Fibroblast of mammary gland (primary cell): ENCODE measurements at places on chromosomes 1 and 21.
A peak's percentile ranks its signal among the peaks of the same experiment; 100 is the strongest.

DNA sequence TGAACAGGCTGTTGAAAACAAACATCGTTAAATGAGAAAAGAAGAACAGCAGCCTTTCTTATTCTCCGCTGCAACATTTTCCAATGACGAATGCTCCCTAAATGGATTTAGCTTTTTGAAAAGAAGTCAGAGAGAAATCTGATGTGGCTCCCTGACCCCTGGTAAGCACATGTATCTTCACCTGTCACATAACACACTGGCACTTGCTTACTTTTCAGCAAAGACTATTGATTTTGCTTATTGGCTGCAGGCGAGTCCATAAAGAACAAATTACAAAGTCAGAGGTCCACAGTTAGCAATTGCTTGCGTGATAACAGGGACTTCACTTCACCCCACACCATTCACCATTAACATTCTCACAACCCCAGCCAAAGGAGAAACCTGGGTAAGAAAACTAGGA is 362.8 kb downstream of the GPATCH2 start:
- DNase-seq, result no peak

DNA sequence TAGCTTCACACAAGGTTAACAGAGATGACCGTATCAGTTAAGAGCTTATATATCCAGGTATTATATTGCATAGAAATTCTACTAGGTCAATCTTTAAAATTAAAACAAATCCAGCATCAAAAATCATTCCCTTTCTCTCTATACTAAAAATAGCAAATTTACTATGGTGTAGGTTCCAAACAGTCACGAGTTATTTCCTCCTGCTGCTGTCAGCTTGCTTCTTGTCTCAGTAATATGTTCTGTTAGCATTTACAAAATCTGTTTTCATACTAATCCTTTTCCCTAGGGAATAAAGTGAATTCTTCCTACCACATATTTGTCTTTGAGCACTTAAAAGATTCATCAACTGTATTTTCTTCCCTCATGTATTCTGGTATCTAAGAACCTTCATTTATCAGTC is 2.5 kb downstream of the WDR26 start:
- peak; percentile 64 for DNase-seq

DNA sequence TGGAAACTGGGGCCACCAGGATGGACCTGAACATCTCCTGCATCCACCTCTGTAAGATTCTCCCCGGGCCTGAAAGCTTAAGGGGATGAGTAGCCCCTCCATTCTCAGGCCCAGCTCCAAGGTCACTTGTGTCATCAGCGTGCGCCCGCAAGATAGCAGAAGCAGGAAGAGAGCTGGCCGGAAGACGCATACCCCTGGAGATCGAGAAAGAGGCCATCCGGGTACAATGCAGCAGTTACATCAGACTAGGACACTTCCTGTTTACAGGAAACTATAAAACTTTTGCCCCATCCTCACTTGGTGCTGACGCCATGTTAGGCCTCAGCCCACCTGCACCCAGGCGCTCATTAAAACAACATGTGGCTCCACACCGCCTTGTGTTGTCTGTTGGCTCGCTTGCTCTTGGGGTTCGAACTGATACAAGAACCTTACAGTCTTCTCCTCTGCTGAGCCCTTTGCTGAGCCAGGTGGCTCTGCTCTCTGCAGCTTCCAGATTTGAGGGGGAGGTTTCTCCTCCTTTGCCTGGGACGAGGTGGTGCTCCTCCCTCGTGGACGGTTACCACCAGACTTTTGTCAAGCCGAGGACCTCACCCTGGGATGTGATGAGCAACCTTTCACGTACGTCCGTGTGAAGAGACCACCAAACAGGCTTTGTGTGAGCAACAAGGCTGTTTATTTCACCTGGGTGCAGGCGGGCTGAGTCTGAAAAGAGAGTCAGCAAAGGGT is 277.5 kb upstream of the C1orf174 start:
- no peak for DNase-seq

GRCh38 chr1:53462193-53462592 is 3.0 kb downstream of the DMRTB1 start:
- DNase-seq, result no peak

DNA sequence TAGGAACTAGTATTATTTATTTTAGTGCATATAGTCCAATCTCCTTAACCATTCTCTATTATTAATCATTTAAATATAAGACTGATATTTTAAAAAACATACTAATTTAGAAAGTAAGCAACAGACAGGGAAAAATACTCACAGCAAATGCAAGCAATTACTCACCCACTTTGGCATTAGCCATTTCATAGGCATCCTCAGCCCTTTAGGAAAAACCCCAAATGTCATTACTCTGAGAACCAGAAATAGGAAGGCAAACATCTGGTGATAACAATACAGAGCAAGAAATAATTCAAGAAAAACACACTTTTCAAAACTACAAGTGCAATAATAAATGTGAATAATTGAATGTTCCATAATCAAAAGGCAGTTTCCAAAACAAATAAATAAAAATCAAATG is 545.1 kb downstream of the PLPP3 start:
- DNase-seq, result peak; percentile 74

DNA sequence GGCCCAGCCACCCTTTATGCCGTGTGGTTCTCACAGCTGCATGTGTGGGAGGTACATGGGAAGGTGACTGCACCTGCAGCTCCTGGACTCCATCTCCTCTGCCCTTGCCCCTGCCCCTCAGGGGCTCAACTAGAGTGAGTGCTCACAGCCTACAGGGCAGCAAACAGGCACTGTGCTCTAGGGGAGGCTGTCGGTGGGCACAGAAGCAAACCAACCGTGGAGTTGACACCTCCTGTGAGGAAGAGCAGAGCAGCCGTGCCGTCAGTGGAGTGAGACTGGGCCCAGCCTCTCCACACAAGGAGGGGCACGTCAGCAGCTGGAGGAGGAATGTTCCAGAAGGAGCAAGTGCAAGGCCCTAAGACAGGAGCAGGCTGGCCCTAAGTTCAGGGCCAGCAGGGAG is 32.7 kb downstream of the BMP8A start:
- DNase-seq, result no peak

- no peak for DNase-seq
These were observed 64.9 kb downstream of the TNR start for GRCh38 chr1:175678471-175678870.
